M059J (cell line): ENCODE measurements at places on chromosomes 4 and X. TPM values are rescaled to one million over a fixed set of nuclear protein-coding genes. Genes with fewer than 3 reads are reported as not detected.

TRIM60 gene
- total RNA-seq, result not detected in 2 replicates

YY2 gene
- total RNA-seq, result 0.54 and 1.1 TPM in 2 replicates

SCRG1 gene
- total RNA-seq, result not detected in 2 replicates

SLC34A2 gene
- total RNA-seq, result not detected in 2 replicates

TLR10 gene
- not detected in 2 replicates for total RNA-seq

NELFA gene
- 11.6 and 17.3 TPM in 2 replicates for total RNA-seq

GPR34 gene
- not detected in 2 replicates for total RNA-seq

FTHL17 gene
- not detected in 2 replicates for total RNA-seq

MAGEA2B gene
- 1.9 and 2.5 TPM in 2 replicates for total RNA-seq

C4orf51 gene
- total RNA-seq, result not detected in 2 replicates

LRCH2 gene
- total RNA-seq, result 8.7 and 15.8 TPM in 2 replicates

SHOX gene
- total RNA-seq, result not detected in 2 replicates

CSN1S1 gene
- total RNA-seq, result not detected in 2 replicates

SLC7A11 gene
- total RNA-seq, result 7.8 and 9.2 TPM in 2 replicates

ARAP2 gene
- total RNA-seq, result 0.32 and 0.47 TPM in 2 replicates

APEX2 gene
- 32.8 and 38.4 TPM in 2 replicates for total RNA-seq

CTAG2 gene
- total RNA-seq, result 1.1 TPM in 1 of 2 replicates, not detected in the other

AADAT gene
- 0.30 and 2.6 TPM in 2 replicates for total RNA-seq

HPSE gene
- 4.1 and 7.6 TPM in 2 replicates for total RNA-seq

VCX gene
- not detected in 2 replicates for total RNA-seq

LUZP4 gene
- not detected in 2 replicates for total RNA-seq

NXF2 gene
- total RNA-seq, result 0.42 TPM in 1 of 2 replicates, not detected in the other

BANK1 gene
- 0.52 and 0.91 TPM in 2 replicates for total RNA-seq

GAGE12H gene
- not detected in 2 replicates for total RNA-seq

ZCCHC18 gene
- 1.7 TPM in 1 of 2 replicates, not detected in the other for total RNA-seq

IL21 gene
- not detected in 2 replicates for total RNA-seq

S100P gene
- not detected in 2 replicates for total RNA-seq

ZFP92 gene
- not detected in 2 replicates for total RNA-seq

TMEM154 gene
- total RNA-seq, result 8.1 and 11.0 TPM in 2 replicates

UBQLN2 gene
- 16.0 and 31.9 TPM in 2 replicates for total RNA-seq

HSD17B13 gene
- 0.10 TPM in 1 of 2 replicates, not detected in the other for total RNA-seq

SORCS2 gene
- total RNA-seq, result 0.02 TPM in 1 of 2 replicates, not detected in the other

DDX53 gene
- total RNA-seq, result 0.81 and 1.6 TPM in 2 replicates

POLN gene
- 0.44 TPM in 1 of 2 replicates, not detected in the other for total RNA-seq

IBSP gene
- not detected in 2 replicates for total RNA-seq

HS3ST1 gene
- total RNA-seq, result not detected in 2 replicates

TRPC3 gene
- total RNA-seq, result 1.6 and 2.9 TPM in 2 replicates

SPP1 gene
- total RNA-seq, result 6.1 and 6.4 TPM in 2 replicates

GASK1B gene
- total RNA-seq, result 2.5 and 4.4 TPM in 2 replicates

GRIA3 gene
- total RNA-seq, result 1.6 and 4.7 TPM in 2 replicates

ANXA10 gene
- 0.17 and 0.66 TPM in 2 replicates for total RNA-seq

ASB11 gene
- not detected in 2 replicates for total RNA-seq

GUCY1A1 gene
- total RNA-seq, result 0.15 and 0.37 TPM in 2 replicates
